ENCODE measurements at places on chromosomes 3 and 15.

DNA sequence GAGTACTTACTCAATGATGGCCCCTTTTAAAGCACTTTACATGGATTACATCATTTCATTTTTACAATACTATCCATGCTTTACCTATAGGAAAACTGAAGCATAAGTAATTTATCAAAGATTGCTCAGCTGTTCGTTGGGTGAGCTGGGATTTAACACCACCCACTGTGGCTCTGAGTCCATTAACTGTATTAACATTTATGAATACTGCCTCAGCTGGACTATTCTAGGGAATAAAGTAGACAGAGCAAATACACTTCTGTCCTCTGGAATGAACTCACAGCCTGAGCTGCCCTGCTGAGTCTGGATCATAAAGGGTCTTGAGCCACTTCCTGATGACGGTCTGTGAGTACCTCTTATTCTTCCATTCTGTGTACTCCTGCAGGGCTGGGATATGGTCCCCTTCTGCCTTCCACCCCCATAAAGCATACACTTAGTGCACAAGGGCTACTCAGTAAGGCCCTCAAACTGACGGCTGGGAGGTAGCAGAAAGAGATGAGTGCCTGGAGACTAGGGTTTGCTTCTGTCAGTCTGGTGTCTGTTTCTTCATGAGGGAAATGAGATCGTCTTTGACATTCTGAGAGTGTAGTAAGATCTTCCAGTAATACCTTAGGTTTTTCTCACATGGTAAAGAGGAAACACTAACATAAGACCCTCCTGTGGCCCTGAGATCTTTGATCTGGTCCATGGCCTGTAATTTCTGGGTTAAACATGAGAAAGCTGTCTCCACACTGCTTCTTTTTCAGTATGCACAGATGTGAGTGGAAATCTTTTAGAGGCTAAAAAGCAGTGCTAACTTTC lies 12.6 kb upstream of the ST6GAL1 start:
- no peak for DNase-seq

DNA sequence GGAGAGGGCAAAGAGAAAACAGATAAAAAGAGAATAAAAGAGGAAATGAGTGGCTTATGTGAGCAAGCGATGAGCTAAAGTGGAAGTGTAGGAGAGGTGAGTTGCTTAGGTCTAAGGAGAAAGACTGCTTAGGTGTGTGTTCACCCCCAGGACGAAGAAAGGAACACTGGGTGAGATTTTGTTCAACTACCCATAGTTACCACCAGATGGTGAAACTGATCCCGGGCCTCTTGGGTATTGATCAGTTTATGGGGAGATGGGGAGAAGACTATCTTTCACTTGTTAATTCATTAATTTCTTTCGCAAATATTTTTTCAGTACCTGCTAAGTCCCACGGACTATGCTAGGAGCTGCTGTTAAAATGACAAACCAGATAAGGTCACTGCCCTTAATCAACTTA lies 33.9 kb downstream of the GAP43 start:
- no peak for DNase-seq

- no peak for DNase-seq
These were observed at the start of gene IL20RB for GRCh38 chr3:136957751-136958288. IL20RB (plus strand) TSS chr3:136957983; CDS start chr3:136958114, 131 bp downstream.

DNA sequence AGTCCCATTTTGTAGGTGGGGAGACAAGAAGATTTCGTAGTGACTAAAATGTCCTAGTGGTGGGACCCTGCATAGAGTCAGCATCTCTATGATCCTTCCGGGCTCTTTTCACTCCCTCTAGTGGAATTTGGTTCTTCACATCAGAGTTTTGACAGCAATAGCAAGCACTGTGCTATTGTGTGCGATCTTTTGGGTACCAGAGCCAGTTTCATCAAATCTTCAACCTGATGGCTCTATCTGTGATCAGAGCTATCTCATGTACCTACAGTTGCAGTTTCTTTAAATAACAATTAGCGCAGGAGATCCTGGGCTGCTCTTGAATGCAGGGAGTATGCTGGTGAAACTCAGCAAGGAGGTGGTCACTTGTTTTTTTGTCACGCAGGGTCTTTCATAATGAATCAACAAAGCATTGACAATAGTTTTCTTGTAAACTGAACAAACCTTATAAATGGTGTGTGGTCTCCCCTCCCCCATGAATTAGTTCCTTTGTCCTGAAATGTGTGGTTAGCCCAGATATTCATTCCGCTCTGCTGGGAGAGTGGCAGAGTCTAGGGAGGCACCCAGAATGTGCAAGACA lies 257.2 kb upstream of the SOX2 start:
- no peak for DNase-seq

DNA sequence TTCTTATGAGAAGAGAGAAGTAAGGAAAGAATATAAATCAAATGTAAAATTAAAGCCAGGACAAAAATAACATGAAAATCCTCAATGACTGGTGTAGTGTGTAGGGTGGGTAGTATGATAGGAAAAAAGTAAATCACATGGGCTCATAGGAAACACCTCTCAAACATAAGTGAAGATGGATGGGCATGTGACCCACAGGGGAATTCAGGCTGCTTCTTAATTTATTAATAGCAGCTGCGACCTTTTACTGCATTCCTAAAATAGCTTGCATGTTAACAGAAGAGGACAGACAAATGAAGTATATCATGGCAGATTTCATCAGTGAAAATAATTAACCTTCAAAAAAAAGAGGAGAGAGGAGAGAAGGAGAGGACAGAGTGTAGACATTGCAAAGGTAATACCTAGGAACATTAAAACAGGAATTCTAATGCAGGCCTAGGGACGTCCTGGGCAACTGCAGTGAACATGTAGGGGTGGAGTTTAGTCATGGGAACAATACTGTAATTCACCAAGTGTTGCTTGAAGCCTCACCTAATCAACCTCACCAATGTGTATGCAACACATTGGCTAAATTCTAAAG lies 132.9 kb downstream of the KCNMB2 start:
- no peak for DNase-seq

GRCh38 chr3:25572919-25573385 lies 91.8 kb downstream of the TOP2B start:
- DNase-seq: no peak

DNA sequence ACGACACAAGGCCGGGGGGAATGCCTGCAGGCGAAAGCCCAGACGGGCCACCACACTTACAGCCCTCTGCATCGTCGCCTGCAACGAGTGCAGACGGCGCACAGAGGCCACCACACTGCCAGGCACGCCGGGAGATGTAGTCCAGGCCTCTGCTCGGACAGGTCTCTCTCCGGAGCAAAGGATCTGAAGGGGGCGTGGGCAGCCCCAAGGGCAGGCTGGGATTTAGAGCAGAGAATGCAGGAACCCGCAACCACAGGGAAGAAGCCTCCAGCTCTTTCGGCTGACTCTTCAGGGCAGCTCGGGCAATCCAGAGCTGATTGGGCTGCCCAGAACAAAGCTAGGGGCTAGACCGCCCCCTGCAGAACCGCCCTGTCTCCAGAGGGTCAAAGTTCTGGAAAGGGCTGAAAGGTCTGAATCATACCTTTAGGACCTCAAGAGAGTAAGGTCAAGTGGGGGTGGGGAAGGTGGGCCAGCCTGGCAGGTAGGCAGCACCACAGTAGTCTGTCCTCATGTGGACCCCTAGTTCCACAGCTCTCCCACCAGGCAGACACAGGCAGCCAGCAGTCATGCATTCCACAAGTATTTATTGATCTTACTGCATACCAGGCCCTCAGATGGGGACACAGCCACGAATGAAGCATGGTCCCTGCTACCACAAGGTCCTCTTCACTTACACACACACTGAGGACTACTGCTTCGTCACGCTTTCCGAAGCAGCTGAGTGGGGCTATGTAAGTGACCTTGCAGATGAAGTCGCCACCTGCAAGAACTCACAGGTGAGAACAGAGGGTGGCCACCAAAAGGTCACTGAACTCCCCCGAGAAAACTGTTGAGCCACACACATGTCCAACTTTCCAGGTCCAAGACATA lies at the start of gene AMT:
TSS of gene AMT (minus strand) at position 95 of the 870 bp plus-strand sequence. CDS start at position 72, 23 bp downstream.
- DNase-seq: no peak

- DNase-seq: no peak
These were observed 114.7 kb upstream of the CCNL1 start for GRCh38 chr3:157274644-157275137.

GRCh38 chr15:101063891-101064794 lies 145.0 kb downstream of the LRRK1 start:
- DNase-seq: no peak

DNA sequence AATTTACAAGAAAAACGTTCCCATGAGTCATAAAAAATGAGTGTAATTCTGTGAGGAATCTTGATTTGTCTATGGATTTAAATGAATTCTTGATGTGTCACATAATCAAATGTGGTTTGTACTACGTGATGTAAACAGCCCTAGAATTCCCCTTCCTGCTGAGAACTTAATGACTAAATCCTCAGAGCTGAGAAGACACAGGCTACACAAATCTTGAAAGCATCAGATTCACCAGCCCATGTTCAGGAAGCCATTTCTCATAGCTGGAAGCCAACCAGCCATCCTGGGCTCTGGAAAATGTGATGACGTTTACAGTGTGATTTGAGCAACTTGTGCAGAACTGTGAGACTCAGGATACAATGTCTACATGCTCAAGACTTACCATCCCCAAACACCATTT lies 193.7 kb upstream of the MME start:
- DNase-seq: no peak

- no peak for DNase-seq
These were observed 746.2 kb downstream of the TUSC7 start for GRCh38 chr3:117455782-117456181.

GRCh38 chr3:35646081-35646480 lies 6.8 kb downstream of the ARPP21 start:
- no peak for DNase-seq

DNA sequence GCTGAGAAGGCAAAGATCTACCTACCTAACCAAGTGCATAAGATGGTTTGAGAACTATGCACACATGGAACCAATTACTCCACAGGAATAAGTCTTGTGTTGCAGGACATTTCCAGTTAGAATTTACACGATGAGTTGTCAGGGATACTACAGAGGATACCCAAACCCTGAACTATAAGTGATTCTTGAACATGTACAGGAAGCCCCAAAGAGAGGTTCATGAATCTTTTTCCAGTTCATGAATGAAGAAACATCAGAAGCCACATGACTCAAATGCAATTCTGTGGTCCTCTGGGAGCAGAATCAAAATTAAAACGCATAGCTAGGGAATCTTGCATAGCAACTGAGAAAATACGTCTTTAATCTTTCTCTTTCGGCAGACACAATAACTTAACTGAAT lies 114.1 kb upstream of the LMCD1 start:
- DNase-seq: no peak

DNA sequence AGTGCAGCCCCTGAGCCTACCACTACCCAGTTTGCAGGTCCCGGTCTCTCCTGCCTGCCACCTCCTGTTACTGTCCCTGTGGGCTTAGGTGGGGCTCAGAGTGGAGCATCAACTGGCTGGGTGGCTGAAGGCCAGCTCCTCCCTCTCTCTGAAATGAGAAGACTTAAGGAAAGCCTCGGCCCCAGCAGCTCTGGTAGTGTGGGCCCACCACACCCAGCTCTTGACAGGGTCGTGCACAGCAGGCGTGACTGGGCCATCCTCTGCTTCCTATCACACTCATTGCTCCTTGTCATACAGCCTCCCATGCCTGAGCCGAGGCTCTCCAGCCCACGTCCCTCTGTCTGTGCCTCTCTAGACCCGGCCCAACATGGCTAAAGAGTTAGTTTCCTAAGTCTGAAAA lies 142.7 kb upstream of the LINGO1 start:
- DNase-seq: no peak

DNA sequence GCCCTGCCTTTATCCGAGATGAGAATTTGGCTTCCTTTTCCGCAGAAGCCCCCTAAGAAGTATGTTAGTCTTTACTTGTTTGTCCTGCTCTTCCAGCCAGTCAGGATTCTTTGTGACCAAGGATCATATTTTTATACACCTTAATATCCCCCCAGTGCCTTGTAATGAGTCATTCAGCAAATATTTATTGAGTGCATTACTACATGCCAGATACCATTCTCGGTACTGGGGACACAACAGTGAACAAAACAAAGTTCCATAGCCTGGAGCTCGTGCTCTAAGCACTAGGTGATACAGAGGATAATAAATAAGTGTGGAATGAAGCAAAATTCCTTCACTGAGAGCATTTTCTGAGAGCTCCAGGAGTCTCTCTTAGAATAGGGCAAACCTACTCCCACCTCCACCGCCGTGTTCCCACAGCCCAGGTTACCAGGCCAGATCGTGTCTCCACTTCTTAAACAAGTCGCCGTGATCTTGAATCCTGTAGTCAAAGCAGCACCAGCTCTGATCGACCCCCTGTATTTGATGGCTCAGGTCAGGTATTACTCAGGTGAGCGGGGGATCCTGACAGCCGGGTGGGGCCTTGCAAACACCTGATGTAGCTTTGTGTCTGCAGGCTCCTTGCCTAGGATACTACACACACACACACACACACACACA lies 18.5 kb downstream of the TTC21A start:
- DNase-seq: no peak

- DNase-seq: no peak
These were observed 92.5 kb upstream of the MNS1 start for GRCh38 chr15:56557415-56557814.

DNA sequence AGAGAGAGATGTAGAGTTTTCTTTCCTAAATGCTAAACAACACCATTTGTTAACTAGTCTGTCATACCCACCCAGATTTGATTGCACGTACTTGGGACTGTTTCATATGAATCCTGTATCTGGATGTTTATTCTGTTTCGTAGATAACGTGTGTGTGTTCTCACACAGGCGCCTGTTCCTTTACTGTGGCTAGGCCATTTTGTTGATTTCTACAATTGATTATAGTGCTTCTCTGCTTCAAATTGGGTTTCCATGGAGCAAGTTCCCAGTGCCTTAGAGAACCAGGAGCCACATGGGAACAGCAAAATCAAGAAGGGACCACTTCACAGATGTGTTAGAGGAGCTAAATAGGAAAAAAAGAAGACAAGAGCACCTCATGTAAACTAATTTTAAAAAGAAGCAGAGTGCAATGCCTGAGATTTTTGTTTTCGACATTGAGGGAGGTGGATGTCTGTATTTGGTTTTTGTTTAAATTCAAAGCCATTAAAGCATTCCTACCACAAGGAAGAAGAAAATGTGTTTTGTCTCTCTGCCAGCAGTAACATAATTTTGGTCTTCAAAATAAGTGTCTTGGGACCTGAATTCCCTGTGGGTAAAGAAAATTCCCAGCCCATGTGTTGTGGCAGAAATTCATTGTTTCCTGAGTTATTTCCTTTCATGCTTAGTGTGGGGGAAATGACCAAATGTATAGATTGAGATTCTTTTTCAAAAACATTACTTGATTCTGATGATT lies 424.0 kb upstream of the C2CD4B start:
- no peak for DNase-seq

Data from HEK293T (cell line).